ENCODE measurements at places on chromosomes 13 and 19.

- no peak for DNase-seq
These were observed 43.9 kb downstream of the SLC10A2 start for GRCh38 chr13:103022336-103022735.

DNA sequence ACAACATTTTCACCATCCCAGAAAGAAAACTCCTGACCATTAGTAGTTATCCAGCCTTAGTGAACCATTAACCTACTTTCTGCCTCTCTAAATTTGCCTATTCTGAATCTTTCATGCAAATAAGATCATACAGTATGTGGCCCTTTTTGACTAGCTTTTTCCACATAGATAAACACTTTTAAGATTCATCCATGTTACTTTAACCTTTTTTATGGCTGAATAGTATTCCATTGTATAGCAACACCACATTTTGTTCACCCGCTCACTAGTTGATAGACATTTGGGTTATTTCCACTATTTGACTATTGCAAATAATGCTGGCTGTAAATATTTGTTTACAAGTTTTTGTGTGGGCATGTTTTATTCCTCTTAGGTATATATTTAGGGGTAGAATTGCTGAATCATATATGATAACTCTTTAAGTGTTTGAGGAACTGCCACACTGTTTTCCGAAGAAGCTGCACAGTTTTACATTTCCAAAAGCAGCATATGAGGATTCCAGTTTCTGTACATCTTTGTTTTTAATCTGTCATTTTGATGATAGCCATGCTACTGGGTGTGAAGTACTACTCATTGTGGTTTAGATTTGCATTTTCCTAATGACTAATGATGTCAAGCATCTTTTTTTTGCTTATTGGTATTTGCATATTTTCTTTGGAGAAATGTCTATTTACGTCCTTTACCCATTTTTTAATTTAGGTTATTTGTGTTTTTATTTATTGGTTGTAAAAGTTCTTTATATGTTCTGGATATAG, 17.1 kb downstream of the COG6 start:
- no peak for DNase-seq

DNA sequence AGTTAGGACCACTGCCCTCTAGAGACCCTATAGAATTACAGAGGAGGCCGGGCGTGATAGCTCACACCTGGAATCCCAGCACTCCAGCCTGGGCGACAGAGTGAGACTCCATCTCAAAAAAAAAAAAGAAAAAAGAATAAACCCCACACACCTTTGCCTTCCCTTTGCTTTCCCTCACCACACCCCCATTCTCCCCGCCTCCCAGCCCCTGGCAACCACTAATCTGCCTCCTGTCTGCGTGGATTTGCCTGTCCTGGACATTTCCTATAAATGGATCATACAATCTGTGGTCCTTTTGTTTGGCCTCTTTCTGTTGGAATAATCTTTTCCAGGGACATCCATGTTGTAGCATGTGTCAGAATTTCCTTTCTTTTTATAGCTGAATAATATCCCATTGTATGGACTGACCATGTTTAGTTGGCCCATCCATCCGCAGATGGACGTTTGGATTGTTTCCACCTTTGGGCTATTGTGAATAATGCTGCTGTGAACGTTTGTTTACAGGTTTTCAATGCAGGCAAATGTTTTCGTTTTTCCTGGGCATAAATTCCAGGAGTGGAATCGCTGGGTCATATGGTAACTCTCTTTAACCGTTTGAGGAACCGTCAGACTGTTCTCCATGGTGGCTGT, 15.3 kb downstream of the NACC1 start:
- no peak for DNase-seq

- no peak for DNase-seq
These were observed 3.3 kb downstream of the SYCN start for GRCh38 chr19:39200803-39201115.

GRCh38 chr19:2290441-2291184, 8.6 kb upstream of the PEAK3 start:
- no peak for DNase-seq

DNA sequence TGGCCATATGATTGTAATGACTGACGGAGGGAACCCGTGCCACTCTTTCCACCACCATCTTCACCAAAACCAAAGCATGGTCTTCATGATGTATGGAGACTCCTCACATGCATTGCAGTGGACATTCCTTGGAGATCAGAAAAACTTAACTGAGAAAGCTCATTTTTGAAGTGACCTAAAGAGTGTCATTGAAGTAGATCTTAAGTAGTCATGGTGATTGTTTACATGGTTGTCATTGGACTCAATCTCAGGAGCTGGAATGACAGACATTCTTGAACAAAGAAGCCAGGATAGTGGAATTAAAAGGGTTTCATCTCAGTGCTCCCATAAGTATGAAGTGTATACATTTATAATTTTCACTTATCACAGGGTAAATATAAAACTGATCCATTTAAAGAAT, 236.7 kb upstream of the IPO5 start:
- DNase-seq, result no peak

All from upper lobe of right lung (tissue), 1 donor.